ENCODE measurements at places on chromosomes 11 and 22. TPM values are rescaled to one million over a fixed set of nuclear protein-coding genes. Genes with fewer than 3 reads are reported as not detected.

APOL4 gene
- 1.1 TPM for total RNA-seq

OR8B12 gene
- not detected for total RNA-seq

SERPING1 gene
- total RNA-seq, result 2,571 TPM

GRCh38 chr11:10920205-10920604 lies 62.4 kb upstream of the ZBED5 start:
- DNase-seq, result no peak

DNA sequence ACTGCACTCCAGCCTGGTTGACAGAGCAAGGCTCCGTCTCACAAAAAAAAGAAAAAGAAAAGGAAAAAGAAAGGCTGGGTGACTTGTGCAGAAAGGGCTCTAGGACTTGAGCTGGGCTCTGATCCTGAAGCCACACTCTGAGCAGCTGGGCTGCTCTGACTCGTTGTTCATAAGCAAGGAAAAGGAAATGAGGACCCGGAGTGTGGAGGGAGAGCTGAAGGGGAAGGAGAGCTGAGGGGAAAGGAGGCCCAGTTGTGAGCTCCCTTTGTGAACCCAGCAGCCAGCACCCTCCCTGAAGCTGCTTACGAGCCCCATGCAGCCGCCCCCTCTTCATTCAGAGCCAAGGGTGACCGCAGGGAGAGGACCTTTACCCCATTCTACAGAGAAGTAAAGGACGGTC lies 12.3 kb upstream of the SH3BP1 start:
- DNase-seq, result no peak

DNA sequence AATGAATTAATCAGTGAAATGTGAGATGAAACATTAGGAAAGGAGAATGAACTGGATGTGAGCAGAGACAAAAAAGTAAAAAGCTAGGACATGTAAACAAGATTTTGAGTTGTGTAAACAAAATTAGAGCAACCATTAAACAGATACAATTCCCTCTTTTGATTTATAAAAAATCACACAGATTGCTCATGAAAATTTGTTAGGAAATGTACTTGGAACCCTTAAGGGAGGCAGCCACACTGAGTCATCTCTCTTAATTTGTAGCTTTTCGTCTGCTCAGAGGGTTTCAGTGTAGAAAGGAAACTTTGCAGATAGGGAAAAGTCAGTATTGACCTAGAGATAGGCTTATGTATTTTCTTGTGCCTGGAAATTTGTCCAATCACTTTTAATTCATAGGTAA lies 49.6 kb upstream of the ME3 start:
- no peak for DNase-seq

- no peak for DNase-seq
Measured at GRCh38 chr11:110715541-110715940, 3.3 kb upstream of the ARHGAP20 start.

DNA sequence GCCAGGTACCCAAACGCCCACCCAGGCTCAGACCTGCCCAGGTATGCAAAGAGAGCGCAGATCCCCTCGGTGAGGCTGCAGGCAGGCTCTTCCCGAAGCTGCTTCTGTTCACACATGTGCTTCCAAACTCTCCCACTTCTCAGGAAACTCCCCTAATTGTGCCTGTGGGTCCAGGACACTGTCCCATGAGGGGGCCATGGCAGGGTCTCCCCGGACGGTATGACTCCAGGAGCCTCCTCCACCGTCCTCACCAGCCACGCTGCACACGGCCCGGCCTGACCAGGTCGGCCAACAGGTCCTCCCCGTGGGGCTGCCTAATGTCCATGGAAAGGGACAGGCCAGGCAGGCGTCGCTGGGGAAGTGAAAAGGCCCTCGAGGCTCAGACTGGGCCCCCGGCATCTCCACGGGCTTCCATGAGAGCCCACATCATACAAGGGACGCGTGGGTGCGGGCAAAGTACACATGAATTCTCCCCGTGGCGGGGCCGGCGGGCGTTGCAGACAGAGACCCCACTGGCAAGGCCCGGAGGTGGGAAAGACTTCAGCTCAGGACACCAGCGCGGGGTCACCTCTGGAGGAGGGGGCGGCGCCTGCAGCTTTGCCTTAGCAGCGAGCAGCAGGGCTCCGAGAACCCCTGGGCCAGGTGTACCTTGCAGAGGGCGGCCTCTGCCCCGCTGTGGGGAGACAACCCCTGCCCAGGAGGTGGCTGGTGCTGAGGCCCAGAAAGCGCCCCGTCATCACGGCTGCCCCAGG lies 526.1 kb downstream of the BRD1 start:
- no peak for DNase-seq

DNA sequence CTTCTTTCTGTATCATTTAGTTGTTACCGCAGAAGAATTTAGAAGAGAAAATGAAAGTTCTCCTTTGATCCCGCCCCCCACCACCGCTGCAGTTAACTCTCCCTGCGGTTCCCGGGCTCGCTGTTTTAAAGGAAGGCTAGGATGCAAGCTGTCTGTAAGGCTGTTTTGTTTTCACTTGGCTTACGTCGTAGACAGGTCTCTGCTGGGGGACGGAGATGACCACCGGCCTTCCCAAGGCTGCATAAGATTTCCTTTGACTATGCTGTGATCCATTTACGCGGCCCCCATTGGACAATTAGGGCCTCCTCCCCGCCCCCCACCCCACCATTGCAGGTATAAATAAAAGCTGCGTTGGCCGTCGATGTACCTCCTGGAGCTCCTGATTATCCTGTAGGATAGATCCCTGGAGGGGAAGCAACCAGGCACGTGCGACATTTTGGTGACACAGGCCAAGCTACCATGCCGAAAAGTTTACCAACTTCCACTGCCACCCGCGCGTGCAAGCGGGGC lies 1.4 kb upstream of the CPT1A start:
- DNase-seq, result no peak
